ENCODE measurements at places on chromosomes 5 and 9. TPM values are rescaled to one million over a fixed set of nuclear protein-coding genes. Genes with fewer than 3 reads are reported as not detected.

Gene HTR1A
- not detected for total RNA-seq

Gene CARTPT
- total RNA-seq: not detected

Gene SHOC1
- total RNA-seq: not detected

Gene PCDHGA7
- 3.5 TPM for total RNA-seq

Gene SECISBP2
- 22.7 TPM for total RNA-seq

Gene MCC
- 18.2 TPM for total RNA-seq

Gene SEMA4D
- 17.5 TPM for total RNA-seq

Gene CD72
- 0.97 TPM for total RNA-seq

Gene EPB41L4B
- 21.6 TPM for total RNA-seq

Gene FOCAD
- total RNA-seq: 34.1 TPM

Gene EFNA5
- total RNA-seq: 23.9 TPM

Gene GARNL3
- total RNA-seq: 10.0 TPM

Gene FGF1
- 33.9 TPM for total RNA-seq

Gene DAP
- total RNA-seq: 66.9 TPM

Gene SNCAIP
- total RNA-seq: 2.9 TPM

Gene FPGS
- 59.5 TPM for total RNA-seq

Gene PIP5KL1
- 0.50 TPM for total RNA-seq

Gene ALDOB
- 1.4 TPM for total RNA-seq

Gene ZDHHC21
- total RNA-seq: 8.9 TPM

Gene ENTPD2
- 2.2 TPM for total RNA-seq

Gene KCNV2
- total RNA-seq: not detected

Gene ZDHHC11B
- total RNA-seq: 32.5 TPM

Gene CCNB1
- total RNA-seq: 1.9 TPM

Gene INSL6
- total RNA-seq: not detected

Gene OTP
- not detected for total RNA-seq
